ENCODE measurements at places on chromosomes 12 and 14.

DNA sequence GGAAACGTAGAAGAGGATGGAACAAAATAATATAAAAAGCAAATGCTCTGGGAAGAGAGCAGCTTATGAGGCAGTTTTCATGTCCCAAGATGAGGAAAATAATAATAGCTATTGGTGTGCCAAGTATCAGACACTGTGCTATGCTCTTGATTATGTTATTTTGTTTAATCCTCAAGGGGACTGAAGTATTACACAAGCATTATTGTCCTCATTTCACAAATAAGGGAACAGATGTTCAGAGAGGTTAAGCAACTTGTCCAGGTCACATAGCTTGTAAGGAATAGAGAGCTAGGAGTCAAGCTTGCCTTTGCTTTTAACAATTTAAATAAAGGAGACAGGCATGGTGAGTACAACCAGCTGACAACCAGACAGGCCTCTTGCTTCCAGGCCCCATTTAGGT, 26.9 kb upstream of the LTBP2 start:
- no peak for ATAC-seq

DNA sequence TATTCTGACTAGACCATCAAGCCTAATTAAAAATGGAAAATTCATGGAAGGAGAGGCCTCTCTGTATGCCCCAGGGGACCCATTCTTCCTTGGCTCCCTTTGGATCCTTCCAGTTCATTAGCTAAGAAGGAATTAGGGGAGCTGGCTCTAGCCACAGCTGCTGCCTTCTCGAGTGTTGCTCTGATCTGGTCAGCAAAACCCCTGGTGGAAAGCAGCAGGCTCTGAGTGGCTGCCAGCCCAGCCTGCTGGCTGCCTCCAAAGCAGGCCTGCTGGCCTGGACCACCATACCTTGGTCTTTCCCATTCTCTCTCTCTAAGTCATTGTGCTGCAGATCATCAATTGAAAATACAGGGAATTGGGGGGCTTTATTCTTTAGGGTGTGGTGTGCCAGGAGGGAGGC, 29.0 kb upstream of the AKAP6 start:
- ATAC-seq: no peak

DNA sequence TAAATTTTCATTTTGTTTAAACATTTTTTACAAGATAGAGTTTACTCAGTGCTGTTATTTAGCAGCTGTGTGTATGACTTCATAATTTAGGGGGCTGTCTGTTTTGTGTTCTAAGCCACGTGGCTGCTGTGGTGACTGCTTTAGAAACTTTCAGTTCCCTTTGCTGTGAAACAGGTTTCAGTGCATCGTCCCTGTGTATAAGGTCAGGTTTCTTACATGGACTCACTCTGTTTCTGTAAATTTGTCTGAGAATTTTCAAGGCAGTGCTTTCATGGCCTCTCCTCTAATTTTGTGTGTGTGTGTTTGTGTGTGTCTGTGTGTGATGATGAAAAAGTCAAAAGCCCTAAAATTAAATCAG, 32.4 kb downstream of the BICD1 start:
- peak; percentile 66 for ATAC-seq

DNA sequence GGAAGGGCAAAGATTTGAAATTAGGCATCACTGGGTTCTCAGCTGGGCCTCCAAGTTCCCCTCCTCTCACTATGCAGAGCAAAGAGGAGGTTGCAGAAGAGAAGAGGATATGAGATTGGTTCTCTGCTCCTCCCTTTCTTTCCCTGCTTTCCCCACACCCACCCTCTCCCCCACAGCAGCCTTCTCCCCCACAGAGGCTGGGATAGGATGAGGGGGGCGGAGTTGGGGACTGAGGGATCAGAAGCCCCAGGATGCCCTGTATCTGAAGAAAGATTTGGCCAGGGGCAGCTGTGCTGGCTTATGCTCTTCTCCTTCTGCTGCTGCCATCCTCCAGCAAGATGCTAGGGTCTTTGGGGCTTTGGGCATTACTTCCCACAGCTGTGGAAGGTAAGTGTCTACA, at the start of gene AMHR2:
Gene AMHR2, plus strand, starts transcription at position 259 of the 400 bp plus-strand sequence. Its CDS starts 80 bp downstream, at position 339.
- no peak for ATAC-seq

- no peak for ATAC-seq
Measured at GRCh38 chr12:83388551-83388950, 701.8 kb downstream of the TMTC2 start.

DNA sequence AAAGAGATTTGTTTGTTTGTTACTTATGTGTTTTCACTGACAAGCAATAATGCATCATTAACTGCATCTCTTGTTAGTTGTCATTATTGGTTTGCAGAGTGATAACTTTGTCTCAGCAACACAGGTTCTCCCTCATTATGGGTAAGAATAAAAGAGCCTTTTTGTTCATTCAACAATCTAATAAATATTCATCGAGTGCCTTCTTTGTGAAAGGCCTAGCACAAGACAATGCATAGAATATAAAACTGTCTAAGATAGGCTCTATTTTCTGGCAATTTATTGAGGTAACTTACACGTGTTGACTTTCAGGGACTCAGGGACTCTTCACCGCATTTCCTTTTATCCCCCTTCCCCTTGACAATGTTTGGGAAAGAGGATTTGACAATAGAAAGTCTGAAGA, 95.5 kb upstream of the KRR1 start:
- ATAC-seq: no peak

- ATAC-seq: no peak
Measured at GRCh38 chr12:94111302-94111701, 37.1 kb upstream of the PLXNC1 start.

Measured in activated T-helper 17 cell treated with anti-CD3 and anti-CD28 coated beads, Interleukin-2, amount 50 U/mL, for 72 hours (primary cell).